ENCODE measurements at places on chromosomes 13 and 19.
A peak's percentile ranks its signal among the peaks of the same experiment; 100 is the strongest.

GRCh38 chr13:43785650-43786471, 911 bp downstream of the ENOX1 start:
- DNase-seq = no peak

DNA sequence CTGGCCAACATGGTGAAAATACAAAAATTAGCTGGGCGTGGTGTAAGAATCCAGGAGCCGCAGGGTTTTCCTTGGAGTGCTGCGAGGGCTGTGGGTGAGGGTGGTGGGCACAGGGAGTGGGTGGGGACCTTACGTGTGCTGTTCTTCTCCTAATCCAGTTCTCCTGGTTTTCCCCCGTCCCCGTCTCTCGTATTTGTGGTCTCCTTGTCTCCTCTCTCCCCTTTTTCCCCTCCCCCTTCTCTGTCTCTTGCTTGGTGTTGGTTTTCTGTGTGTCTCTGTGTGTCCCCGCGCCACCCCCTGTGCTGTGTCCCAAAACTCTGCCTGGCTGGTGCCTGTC, 1.7 kb downstream of the SELENOW start:
- DNase-seq = no peak

GRCh38 chr19:39828015-39828653, 5.8 kb downstream of the DYRK1B start:
- peak; percentile 13 for DNase-seq

GRCh38 chr13:79791471-79792042, 310.6 kb downstream of the NDFIP2 start:
- DNase-seq = no peak

DNA sequence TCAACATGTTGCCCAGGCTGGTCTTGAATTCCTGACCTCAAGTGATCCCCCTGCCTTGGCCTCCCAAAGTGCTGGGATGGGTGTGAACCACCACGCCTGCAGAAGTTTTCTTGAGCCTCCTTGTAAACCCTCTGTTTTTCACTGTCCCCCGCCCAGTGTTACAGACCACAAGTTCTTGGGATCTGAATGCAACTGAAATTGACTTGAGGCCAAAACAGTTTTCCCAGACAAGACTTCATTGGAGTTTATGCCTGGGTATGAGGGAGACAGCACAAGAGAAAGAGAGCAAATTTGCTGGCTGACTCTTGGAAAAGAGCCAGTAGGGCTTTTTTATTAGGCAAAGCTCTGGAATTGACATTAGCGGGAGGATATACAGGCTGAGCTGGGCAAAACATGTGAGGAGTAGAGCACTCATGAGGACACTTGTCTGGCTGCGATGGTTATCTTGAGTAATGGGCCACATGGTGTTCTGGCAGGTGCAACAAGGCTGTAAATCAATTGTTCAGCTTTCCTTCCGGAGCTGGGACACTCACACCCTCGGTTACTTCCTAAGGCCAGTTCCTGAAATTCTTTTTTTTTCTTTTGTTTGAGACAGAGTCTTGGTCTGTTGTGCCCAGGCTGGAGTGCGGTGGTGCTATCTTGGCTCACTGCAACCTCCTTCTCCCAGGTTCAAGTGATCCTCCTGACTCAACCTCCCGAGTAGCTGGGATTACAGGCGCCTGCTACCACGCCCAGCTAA, 12.7 kb upstream of the HNRNPL start:
- no peak for DNase-seq

DNA sequence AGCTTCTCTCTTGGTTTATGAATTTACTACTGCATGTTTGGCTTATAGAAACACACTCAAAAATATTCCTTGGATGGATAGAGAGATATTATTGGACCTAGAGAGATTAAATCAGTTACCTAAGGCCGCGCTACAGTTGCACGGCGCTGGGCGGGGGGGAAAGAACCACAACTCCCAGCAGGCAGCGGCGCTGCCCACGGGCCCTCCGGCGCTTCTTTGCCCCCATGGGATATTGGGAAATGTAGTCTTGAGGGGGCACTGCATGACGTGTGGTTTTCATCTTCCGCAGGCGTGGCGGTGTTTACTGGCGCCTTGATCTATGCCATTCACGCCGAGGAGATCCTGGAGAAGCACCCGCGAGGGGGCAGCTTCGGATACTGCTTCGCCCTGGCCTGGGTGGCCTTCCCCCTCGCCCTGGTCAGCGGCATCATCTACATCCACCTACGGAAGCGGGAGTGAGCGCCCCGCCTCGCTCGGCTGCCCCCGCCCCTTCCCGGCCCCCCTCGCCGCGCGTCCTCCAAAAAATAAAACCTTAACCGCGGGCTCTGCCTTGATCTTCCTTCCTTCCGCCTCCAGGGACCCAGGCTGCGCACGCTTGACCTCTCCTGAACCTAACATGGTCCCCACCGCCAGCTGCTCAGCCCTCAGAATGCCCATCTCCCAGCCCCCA, 4.8 kb downstream of the EMP3 start:
- DNase-seq = peak; percentile 79

- no peak for DNase-seq
These were observed 72.3 kb downstream of the C1QTNF9 start for GRCh38 chr13:24381541-24382265.

GRCh38 chr19:21617740-21618339, 112.4 kb downstream of the ZNF429 start:
- no peak for DNase-seq

- DNase-seq = no peak
These were observed 15.8 kb downstream of the TLE2 start for GRCh38 chr19:3013263-3013725.

- DNase-seq = no peak
These were observed 654 bp downstream of the ZNF579 start for GRCh38 chr19:55579766-55580621.

- DNase-seq = no peak
These were observed 386.2 kb downstream of the IRS2 start for GRCh38 chr13:109400209-109400608.

- DNase-seq = no peak
These were observed 142.6 kb downstream of the CRYL1 start for GRCh38 chr13:20383058-20383457.

DNA sequence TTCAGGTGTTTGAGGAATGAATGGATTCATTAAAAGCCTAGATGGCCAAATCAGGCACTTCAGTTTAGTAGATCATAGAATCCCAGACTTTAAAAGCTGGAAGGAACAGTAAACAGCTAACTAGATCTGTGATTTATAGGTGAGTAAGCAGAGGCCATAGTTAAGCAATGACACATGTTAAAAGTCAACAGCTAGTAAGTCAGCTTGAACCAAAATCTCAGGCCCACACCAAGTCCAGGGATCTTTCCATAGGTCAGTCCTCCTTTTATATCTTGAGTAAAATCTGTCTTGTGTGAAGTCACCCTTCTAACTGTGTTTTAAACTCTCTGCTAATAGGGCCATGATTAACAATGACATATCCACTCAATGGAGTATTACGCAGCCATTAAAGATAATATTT, 275.5 kb upstream of the SOX21 start:
- no peak for DNase-seq

GRCh38 chr13:85717921-85718320, 81.3 kb downstream of the SLITRK6 start:
- no peak for DNase-seq

DNA sequence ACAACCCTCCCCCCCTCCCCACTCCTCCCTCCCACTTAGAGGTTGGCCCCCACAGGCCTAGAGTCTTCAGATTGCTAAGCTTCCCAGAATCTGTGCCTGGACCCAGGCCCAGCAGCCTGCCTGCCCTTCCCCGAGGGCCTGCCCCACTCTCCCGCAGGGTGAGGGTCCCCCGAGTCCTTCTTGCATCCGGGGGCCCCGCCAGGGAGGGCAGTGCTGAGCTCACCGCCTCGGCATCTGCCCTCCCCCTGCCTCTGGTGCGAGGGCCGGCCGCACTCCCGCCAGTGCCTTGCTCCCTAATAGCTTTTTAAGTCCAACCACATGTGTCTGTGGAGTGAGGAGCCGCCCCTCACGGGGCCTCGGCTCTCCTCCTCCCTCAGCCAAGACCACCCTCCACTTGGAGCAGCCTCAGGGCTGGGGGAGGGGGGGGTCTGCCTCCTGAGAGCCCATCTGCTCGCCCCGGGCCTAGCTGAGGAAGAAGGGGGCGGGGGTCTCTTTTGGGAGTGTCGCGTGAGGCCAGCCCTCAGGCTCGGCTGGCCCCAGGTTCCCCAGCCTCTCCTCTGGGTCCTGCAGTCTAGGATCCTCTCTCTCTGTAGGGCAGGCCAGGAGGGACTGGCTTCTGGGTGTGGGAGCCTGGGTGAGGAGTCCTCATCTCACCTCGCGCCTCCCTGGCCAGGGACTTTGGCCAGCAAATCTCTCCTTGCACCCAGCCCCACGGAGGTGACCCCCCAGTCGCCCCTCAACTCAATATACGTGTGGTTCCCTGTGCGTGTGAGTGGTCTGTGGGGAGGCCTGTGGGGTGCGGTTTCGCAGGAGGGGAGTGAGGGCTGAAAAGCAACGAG, 47.2 kb downstream of the LYL1 start:
- no peak for DNase-seq

DNA sequence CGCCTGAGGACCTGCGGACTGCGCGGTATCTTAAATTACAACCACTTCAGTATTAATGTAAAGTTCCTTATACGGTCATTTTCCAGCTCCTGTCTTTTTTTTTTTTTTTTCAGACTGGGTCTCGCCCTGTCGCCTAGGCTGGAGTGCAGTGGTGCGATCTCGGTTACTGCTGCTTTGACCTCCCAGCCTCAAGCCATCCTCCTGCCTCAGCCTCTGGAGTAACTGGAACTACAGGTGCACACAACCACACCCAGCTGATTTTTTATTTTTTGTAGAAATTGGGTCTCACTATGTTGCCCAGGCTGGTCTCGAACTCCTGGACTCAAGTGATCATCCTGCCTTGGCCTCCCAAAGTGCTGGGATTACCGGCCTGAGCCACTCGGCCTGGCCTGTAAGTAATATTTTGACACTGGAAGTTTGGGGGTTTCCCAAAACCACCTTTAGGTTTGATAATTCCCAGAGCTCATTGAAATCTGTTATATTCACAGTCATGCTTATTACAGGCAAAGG, 406 bp upstream of the EID2B start:
- no peak for DNase-seq

GRCh38 chr13:107865318-107865575, 350.1 kb downstream of the LIG4 start:
- DNase-seq = no peak

DNA sequence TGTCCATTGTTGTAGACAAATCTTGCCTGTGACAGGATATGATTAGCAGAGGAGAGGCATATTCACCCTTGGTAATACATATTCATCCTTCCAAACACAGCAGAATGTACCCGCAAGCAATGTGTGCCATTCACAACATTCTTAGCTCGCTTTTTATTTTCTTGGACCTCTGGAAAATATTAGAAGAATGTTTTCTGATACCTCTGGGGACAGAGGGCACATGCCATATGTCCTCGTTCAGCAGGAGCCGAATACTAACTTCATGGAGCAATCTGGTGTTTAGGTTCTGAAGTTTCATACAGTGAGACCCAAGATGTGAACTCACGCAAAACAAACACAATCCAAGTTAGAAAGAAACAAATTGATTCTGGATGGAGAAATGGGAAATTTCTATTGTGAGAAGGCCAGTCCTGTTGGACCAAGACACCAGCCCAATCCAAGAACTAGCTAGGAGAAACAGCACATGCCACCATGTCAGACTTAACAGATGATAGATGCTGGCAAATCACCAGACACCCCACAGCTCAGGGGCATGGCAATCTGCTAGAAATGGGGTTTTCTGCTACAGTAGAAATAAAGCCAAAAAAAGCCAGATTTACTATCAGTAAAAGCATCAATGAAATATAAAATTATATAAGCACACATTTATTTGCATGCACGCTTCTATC, 297.4 kb downstream of the DCLK1 start:
- no peak for DNase-seq

GRCh38 chr19:44643605-44644401, at the start of gene PVR:
Gene PVR (plus strand): TSS chr19:44643910. CDS start chr19:44644097, 187 bp downstream.
- DNase-seq = no peak

GRCh38 chr13:85551012-85551411, 248.2 kb downstream of the SLITRK6 start:
- no peak for DNase-seq

- DNase-seq = no peak
These were observed 2.9 kb downstream of the SLC7A9 start for GRCh38 chr19:32866564-32867265.

DNA sequence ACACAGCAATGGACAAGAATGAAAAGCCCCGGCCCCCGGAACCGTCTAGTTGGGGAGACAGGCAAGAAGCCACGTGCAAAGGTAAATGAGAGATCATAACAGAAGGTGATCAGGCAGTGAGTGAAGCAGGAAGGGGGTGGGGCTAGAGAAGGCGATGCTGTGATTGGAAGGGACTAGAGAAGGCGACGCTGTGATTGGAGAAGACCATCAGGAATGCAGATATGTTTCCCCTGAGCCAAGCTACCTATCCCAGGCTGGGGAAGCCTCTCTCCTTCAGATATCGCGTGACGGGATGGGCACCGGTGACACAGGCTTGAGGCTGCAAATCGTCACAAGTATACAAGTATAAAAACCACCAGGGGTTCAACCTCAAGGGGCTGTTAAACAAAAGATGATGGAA, 21.8 kb downstream of the DCAF15 start:
- DNase-seq = no peak

GRCh38 chr19:42207767-42208271, 9.7 kb downstream of the DEDD2 start:
- no peak for DNase-seq

- no peak for DNase-seq
These were observed 36.8 kb downstream of the ERICH4 start for GRCh38 chr19:41479757-41480191.

DNA sequence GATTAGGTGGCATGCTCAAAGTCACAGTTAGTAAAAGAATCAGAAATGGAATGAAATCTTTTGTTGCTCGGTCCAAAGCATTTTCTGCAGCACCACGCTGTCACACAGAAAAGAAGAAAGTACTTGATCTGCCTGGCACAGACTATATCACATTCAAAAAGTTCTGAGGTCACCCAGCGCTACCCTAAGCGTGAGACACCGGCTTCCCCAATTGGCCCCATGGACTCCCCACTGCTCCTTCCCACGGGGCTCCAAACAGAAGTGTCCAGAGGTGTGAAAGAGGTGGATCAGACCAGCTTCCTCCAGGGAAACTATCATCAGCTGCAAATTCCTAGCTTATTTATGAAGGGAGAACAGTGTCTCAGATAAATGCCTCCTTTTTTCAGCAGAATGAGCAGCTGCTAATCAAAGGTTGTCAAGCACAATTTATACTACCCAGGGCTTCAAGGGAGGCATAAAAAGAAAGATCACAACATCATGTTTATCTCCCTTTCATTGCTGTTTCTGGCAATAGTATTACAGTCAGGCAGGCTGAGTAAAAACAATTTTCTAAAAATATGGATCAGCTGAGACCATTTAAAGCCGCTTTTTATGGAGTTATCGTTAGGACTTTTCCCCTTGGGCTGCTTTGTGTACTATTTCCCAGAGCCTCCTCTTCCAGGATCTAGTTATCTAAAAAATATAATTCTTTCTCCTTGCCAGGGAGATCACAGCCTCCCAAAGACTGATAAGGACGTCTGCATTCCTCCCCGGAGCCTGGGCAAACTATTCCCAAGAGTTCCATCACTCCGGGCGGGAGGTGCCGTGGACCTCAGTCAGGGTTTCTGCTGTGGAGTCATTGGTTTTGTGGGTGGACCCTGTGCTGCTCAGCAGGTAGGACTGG, 208.0 kb downstream of the LHFPL6 start:
- DNase-seq = no peak
